ENCODE measurements at places on chromosomes 12 and 14. TPM values are rescaled to one million over a fixed set of nuclear protein-coding genes. Genes with fewer than 3 reads are reported as not detected.

Gene CMTM5
- not detected for total RNA-seq

Gene TOGARAM1
- total RNA-seq, result 8.2 TPM

DNA sequence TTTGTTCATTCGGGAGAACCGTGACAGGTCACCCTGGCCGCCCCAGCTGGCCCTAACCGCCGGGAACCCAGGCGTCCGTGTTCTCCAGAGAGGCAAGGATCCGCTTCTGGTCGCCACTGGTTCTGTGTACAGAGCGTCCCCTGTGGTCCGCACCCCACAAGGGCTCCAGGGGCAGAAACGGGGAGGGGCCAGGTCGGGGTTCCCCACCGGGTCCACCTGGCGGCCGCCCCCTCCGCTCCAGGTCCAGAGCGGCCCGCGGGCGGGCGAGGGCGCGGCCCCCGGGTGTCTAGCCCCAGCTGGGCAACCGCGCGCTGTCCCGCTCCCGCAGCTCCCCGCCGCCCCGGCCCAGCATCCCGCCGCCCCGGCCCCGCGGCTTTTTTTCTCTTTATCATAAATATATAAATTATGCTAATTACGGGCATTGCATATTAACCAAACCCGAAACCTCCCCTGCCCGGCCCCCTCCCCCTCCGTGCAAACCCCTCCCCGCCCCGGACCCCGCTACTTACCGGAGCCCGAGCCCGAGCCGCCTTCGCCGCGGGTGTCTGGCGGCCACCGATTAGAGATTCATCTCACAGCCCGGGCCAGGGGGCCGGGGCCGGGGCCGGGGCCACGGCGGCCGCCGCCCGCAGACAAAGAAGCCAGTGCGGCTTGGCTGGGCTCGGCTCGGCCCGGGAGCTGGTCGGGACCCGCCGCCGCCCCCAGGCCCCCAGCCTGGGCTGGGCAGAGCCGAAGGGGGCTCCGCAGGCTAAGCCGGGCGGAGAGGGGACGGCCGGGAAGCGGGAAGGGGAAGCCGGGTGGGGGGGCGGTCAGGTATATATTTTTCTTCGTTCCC is 512 bp downstream of the POU6F1 start:
- DNase-seq, result no peak

DNA sequence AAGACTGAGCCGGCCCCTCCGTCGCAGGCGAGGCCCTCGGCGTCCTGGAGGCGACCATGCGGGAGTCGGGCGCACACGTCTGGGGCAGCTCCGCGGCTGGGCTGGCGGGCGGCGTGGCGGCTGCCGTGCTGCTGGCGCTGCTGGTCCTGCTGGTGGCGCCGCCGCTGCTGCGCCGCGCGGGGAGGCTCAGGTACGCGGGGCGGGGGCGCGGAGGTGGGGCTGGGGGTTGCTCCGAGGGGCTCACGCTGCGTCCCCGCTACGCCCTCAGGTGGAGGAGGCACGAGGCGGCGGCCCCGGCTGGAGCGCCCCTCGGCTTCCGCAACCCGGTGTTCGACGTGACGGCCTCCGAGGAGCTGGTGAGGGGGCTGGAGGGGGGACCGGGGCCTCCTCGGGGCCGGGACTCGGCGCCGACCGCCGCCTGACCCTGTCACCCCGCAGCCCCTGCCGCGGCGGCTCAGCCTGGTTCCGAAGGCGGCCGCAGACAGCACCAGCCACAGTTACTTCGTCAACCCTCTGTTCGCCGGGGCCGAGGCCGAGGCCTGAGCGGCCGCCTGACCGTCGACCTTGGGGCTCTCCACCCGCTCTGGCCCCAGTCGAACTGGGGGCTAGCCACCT is 7.8 kb downstream of the AMN start:
- no peak for DNase-seq

Gene STXBP6
- total RNA-seq, result 22.8 TPM

GRCh38 chr14:34713681-34714319 is 593 bp downstream of the CFL2 start:
- peak; percentile 30 for DNase-seq

Gene NTN4
- 16.3 TPM for total RNA-seq

GRCh38 chr14:90510159-90510558 is 113.3 kb downstream of the CALM1 start:
- no peak for DNase-seq

GRCh38 chr12:49801141-49802063 is 26.8 kb downstream of the NCKAP5L start:
- no peak for DNase-seq

Gene ZNF268
- total RNA-seq, result 12.9 TPM

DNA sequence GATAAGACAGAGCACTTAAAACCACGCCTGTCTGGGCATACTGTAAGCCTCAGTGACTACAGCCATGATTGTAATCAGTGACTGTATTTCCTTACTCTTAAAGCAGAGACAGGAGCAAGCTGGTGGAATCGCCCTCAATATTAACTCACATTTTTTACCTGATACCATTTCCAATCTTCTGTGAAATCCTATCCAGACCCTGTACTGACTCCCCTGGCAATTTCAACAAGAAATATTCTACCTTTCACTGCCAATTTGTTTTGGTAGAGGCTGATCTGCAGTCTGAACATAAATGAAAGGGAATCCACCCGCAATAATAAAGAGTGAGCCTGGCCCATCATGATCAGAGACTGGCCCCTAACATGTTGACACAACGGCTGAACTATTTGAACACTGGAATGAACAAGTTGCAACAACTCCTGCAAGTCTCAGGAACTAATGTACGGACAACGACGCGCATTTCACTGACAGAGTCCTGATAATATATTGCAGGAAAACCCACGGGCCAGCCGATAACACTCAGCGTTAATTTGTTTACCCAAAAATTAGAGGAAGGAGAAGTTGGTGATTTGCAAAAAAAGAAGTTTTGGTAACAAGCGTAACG is 195.5 kb upstream of the BTG1 start:
- no peak for DNase-seq

- DNase-seq, result no peak
Observed at GRCh38 chr12:94566345-94566744, 84.0 kb downstream of the TMCC3 start.

GRCh38 chr12:108679106-108679681 is 45.5 kb upstream of the SELPLG start:
- DNase-seq, result no peak

- DNase-seq, result no peak
Observed at GRCh38 chr14:54465654-54466053, 23.1 kb downstream of the GMFB start.

Gene RASSF9
- 0.23 TPM for total RNA-seq

DNA sequence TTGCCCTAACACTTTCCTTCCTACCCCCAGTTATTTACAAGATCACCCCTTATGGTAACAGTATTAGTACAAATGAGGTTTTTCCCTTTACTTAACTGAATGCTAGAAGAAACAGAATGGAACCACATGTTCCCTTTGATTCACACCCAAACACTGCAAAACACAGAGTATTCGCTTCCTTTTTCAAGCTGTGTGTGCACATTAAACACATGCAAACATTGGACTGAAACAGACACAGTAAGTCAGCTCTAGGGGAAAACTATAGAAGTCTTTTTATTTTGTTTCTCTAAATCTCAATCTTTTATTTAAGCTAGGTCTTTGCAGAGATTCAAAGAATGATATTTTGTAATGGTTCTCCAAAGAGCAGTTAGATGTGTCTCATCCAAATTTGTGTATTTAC is 728.5 kb downstream of the DIO2 start:
- DNase-seq, result no peak

DNA sequence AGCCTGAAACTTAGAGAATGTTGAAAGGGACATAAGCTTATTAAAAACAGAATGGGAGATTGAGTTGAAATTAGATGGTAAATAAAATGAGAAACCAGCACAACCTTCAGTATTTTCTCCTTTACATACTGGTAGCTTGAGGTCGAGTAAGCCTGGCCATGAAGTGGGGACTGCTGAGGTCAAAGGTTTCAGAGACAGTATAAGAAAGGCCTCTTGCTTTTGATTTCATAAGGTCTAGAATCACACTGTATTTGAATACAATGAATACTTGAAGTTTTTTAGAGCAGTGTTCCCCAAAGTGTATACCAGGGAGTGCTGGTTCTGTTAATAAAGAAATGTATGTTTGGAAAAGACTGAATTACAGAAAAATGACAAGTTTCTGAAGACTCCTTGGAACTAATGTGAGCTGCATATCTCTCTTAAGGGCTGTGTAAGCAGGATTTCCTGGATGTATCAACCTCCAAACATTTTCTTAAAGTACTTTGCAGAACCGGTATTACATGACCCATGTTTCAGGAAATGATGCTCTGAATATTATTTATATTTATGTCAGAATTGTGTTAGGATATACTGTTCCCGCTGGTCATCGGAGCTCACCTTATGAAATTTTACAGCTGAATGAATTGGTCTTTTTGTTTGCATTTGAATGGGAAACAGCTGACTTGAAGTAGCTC is 85.0 kb downstream of the AKAP6 start:
- no peak for DNase-seq

- DNase-seq, result no peak
Observed at GRCh38 chr12:17609153-17609552, 480.8 kb downstream of the RERGL start.

DNA sequence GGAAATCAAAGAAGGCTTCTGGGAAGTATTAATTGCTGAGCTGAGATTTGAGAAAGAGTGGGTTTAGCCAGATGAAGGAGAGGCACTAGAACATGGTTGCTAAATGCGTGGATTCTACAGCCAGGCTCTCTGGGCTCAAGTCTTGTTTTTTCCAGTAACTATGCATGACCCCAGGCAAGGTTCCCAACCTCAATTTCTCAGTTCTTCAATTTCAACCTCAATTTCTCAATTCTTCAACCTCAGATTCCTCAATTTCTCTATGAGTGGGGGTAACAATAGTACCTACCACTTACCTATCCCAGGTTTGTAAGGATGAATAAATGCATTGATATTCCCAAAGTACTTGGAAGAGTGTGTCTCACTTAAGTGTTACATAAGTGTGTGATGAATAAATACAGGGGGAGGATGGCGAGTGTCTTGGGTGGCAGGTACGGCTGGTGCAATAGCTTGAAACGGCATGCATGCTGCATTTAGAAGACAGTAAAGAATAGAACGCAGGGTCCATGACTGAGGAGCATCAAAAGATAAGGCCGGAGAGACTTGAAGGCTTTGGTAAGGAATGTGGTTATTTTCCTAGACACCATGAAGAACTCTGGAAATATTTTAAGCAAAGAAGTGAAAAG is 149.1 kb upstream of the ATP2B1 start:
- no peak for DNase-seq

- DNase-seq, result no peak
Observed at GRCh38 chr14:104844306-104845032, 20.6 kb upstream of the CEP170B start.

GRCh38 chr14:76755610-76756370 is 5.5 kb upstream of the VASH1 start:
- no peak for DNase-seq

DNA sequence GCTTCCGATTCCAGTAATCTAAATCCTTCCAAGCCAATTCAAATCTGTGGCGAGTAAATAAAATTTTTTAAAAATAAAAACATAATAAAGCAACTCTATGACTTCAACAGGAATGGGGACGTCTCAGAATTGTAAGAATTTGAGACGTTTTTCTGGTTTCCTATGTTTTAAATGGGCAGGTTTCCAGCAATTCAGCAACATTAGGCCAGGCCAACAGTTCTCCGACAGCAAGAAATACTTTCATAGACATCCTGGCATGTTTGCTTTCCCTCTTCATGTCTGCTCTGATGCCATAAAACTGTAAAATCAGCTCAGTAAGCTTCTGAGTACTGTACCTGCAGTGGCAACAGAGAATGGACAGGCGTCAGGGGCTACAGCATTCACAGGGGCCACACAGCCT is 35.8 kb upstream of the DICER1 start:
- no peak for DNase-seq

Gene GPRC5D
- total RNA-seq, result not detected

Gene SLC25A21
- not detected for total RNA-seq

DNA sequence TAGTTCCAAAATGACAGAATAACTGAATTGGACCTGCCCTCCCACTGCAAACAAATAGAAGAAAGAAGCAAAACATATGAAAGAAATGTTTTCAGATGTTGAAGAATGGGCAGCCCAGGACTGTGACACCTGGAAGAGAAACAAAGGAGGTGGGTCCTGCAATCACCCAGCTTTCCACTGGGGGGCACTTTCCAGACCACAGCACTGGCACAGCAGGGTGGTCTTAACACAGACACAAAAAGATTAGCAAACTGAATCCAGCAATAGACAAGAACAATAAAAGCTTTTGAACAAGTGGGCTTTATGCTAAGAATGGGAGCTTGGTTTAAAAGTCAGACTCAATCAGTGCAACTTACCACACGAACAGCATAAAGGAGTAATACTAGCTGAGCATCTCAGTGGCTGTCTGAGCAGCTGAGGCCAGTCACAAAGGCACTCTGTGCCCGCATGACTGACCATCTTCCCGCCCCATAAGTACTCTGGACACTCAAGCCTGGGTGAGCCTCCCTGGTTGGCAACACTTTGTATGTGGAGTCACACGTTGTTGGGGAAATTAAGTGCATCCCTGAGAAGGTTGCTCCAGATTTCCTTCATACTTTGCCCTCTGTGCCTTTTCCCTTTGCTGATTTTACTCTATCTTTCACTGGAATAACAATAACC is 27.7 kb downstream of the JKAMP start:
- DNase-seq, result no peak

DNA sequence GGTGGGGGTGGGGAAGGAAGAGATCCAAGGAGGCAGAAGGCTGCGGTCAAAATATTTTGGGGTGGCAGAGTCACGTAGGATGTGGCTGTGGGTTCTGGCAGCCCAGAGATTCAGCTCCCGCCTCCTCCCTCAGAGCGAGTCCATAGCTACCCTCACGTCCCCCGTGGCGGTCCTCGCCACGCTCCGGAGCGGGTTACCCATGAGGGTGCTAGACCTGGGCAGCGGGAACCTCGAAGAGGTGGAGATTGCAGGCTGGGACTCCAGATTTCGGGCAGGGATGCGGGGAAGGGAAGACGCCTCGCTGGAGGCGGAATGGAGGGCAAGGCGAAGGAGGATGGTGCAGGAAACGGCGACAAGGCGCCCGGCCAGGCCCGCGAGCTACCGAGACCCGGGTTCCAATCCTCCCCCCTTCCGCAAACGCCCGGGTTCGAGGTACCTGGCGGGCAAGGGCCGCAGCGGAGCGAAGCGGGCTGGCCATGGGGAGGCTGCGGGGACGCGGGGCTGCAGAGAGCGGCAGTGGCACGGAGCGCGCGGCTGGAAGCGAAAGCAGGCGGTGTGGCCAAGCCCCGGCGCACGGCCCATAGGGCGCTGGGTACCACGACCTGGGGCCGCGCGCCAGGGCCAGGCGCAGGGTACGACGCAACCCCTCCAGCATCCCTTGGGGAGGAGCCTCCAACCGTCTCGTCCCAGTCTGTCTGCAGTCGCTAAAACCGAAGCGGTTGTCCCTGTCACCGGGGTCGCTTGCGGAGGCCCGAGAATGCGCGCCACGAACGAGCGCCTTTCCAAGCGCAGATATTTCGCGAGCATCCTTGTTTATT is 46.2 kb downstream of the BCAT1 start:
- DNase-seq, result no peak

GRCh38 chr14:103561381-103562178 is 877 bp downstream of the BAG5 start:
- no peak for DNase-seq

GRCh38 chr12:475286-475685 is 15.5 kb downstream of the B4GALNT3 start:
- DNase-seq, result no peak
